Upper lobe of left lung (tissue), 6 donors: ENCODE measurements at places on chromosomes 11 and 22.
A peak's percentile ranks its signal among the peaks of the same experiment; 100 is the strongest.

DNA sequence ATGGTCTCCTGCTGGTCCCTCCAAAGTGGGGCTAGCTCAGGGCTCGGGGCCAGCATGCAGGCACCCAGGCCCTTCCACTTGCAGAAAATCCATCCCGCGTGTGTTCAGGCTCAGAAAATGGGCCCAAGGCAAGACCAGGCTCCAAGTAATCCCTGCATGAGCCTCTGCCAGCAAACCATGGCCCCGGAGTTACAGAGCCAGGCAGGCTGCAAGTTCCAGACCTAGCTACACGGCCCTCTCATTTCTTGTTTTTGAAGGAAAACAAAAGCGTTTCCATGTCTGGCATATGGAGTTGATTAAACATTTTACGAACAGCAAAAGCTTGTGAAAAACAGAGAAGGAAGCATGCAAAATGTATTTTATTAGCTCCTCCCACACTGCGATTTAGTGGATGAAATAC is 29.7 kb downstream of the KIAA0930 start:
- DNase-seq, result no peak

DNA sequence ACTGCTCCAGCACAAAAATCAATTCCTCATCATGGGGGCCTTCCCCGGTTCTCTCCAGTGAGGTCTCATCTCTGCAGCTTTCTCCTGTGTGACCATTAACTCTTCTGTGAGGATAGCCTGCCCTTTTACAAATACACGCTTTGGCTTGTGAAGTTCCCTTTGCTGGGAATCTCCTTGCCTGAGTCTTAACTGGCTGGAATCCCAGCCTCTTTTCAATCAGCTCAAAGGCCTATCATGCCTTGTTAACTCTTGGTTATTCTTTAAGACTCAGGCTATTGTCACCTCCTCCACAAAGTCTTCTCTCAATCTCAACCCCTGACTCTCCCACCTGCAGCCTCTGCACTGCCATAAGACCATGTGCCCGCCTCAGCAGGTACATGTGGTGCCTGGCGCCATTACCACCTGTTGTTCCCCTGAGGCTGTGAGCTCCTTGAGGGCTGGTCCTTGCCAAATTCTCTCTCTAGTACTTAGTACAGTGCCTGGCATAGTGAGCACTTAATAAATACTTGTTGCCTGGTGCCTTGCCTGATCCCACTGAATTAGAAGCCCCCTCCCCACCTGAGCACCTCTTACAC is 128.2 kb downstream of the ST3GAL4 start:
- DNase-seq, result no peak

DNA sequence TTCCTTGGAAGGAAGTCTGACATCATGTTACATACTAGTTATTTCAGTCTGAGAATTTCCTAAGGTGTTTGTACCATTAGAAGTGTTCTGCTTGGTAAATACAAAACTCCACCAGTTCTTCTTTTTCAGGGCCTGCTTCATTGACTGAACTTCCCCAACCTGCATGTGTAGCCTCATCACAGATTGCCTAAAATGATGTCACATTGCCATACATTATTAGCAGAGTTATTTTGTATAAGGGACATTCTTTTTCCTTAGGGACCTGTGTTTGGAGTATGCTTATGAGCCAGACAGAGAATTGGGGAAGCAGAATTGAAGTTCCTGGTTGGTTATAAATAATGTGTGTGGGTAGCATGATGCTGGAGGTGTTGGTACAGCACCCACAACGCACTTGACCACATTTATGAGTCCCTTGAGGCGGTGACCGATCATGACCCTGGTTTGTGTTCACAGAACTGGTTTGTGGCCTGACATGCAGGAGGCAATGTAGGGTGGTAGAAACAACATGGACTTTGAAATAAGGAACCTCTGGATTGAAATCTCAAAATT is 16.4 kb upstream of the MMP7 start:
- no peak for DNase-seq

GRCh38 chr11:121451178-121451985 is 732 bp upstream of the SORL1 start:
- DNase-seq, result peak; percentile 56

DNA sequence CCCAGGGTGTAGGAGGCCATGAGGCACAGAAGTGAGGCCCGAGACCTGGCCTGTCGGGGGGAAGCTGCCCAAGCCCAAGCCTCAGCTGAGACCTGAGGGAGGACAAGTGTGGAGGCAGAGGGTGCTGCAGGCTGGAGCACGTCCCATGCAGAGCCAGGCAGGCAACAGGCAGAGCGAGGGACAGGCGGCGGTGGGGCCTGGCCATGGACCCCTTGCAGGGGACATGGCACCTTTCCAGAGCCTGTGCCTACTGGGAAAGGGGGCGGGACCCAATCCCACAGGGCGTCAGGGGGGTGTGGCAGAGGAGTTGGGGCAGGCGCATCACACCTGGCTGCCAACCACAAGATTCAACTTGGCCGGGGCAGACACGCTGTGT is 4.3 kb downstream of the TNNI2 start:
- no peak for DNase-seq

DNA sequence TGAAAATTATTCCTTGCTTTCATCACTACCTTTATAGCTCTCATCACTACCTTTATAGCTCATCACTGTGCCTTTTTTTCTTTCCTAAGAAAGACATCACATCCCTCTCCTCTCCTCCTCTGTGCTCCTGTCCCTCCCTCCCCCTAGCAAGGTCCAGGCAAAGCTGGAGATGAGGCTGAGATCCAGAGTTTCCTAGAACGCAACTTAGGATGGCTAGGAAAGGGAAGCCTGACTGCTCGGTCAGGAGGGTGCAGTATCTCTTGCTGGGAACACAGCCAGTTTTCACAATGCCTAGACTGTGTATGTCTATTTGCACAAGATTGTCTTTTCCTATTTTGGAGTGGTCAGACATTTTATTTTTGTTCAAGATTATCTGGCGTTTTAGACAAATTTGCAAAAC is 24.7 kb downstream of the TUB start:
- DNase-seq, result no peak

DNA sequence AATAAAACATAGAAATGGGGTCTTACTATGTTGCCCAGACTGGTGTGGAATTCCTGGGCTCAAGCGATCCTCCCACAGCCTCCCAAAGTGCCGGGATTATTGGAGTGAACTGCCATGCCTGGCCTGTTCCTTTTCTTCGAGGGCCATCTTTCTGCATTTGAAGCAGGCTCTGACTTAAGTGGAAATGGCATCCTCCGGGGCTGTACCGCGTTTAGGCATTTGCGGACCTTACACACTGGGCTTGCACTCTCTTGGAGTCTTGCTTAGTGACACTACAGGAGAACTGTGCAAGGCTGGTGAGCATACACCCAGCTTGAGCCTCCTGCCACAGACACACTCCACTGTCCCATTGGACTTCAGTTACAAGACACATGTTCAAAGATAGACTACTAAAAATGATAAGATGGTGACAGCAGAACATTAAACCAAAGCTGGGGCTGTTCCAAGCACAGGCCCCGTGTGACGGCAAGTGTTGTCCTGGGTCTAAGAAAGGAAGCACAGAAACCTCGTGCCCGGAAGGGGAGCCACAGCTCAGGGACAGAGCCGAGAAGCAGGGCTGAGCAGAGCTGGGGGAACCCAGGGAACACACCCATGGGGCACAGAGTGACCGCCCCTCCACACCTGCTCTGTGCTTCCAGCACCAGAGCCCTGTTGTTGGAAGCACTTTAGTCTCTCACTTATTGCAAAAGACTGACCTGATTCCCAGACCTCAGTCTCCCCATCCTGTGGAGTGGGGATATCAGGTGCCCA is 59.0 kb upstream of the SHANK2 start:
- peak; percentile 8 for DNase-seq
